ENCODE measurements at places on chromosomes 2 and 18.

DNA sequence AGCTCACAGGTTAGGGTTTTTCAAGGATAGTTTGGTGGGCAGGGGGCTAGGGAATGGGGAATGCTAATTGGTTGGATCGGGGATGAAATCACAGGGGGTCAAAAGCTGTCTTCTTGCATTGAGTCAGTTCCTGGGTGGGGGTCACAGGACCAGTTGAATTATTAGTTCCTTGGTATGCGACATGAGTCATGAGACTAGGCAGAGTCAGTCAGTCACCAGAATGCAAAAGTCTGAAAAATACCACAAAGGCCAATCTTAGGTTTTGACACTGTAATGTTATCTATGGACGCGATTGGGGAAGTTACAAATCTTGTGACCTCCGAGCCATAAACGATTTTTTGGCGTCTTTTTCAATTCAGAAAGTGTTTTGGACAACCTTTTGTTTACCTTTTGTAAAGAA lies 101.2 kb downstream of the ZNF519 start:
- DNase-seq: no peak

DNA sequence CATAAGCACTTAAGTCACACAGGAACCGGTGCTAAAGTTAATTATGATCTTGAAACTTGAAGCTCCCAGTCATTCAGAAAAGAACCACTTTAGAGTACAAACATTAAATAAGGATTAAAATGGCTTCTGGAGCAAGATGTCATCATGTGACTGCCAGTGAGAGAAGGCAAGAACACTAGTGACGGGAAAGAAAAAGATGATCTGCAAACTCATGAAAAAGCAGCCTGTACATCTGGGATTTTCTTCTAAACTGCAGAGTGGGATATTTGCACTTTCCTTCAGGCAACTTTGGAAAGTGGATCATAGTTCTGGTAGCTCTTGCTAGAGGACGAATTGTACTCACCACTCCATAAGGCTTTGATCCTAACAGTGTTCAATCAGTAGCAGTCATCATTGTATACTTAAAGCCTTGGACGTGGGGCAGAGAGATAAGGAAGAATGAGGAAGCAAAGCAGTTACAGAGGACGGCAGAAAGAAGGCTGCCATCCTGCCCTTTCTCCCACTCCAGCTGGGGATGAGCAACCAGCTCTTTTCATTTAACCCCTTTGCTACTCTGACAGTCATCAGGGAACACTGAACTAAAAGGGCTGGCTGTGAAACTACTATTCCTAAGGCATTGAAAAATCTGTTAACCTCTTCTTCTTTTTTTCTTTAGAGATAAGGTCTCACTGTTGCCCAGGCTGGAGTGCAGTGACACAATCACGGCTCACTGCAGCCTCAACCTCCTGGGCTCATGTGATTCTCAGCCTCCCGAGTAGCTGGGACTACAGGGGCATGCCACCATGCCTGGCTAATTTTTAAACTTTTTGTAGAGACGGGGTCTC lies 18.1 kb downstream of the ABHD3 start:
- DNase-seq: no peak

DNA sequence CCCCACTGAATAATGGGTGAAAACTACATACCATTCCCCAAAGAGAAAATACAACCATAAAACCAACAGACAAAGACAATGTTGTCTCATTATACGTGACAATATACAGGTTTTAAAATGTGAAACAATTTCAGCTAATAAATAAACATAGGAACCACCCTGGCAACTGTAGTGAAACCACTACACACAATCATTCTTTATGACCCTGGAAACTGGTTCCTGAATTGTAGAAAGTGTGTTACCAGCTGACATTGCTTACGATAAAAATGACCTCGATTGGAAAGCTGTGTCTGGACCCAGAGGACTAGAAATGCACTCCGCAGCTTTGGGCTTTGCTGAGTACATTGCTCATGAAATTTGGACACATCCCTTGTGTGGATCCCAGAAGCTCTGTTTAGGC lies 73.9 kb upstream of the LPIN2 start:
- no peak for DNase-seq

GRCh38 chr2:43133708-43134570 lies 92.5 kb downstream of the ZFP36L2 start:
- no peak for DNase-seq

DNA sequence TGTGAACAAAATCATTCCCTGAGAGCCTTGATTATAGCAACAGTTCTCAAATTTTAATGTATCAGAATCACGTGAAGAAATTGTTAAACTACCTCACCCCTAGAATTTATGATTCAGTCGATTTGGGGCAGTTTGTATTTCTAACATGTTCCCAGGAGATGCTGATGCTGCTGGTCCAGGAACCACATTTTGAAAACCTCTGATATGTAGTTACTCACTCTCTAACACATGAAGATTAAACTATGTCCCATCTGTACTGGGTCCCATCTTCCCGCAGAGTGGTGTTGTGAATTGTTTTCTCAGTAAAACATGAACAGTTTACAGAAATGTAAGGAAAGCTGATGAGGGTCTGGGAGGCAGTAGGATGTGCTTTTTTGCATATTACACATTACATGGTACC lies 223.1 kb downstream of the CDH20 start:
- no peak for DNase-seq

- DNase-seq: no peak
Observed at GRCh38 chr2:222819722-222820333, 41.0 kb upstream of the ACSL3 start.

DNA sequence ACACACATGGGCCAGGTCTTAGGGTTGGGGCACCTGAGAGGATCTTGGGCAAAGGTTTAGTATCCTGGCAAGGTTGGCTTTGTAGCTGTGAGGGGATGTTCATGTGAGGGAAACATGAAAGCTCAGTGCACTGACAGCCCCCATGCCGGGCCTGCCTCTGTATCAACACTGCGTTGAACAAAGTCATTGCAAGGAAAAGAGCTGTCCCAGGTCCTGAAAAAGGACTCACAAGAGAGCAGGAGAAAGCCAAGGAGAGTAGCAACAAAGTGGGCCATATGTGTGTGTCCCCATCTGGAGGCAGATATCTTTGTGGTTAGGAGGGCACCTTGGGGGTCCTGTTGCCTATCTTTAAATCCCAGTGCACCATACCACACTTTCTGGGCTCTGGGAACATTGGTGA lies 237.8 kb upstream of the THSD7B start:
- DNase-seq: no peak

GRCh38 chr2:10264506-10265328 lies 38.0 kb upstream of the HPCAL1 start:
- peak; percentile 69 for DNase-seq

DNA sequence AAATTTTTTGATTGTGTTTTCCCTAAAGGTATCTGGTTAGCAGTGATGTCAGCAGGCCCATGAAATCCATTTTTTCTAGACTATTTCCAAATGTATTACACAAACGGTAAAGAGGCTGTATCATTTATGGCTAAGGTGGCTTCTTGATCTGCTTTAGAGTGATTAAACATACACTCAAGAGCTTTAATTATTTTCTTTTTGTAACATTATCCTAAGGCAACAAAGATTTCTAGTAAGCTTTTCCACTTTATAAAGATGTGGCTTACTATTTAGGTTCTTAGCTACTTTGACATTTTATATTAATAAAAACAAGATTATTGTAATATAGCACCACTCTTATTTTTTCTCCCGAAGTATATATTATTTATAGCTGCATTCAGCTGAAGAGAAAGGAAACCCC lies 16.5 kb downstream of the MFF start:
- DNase-seq: no peak

GRCh38 chr18:78271790-78272189 lies 707.8 kb upstream of the SALL3 start:
- no peak for DNase-seq

DNA sequence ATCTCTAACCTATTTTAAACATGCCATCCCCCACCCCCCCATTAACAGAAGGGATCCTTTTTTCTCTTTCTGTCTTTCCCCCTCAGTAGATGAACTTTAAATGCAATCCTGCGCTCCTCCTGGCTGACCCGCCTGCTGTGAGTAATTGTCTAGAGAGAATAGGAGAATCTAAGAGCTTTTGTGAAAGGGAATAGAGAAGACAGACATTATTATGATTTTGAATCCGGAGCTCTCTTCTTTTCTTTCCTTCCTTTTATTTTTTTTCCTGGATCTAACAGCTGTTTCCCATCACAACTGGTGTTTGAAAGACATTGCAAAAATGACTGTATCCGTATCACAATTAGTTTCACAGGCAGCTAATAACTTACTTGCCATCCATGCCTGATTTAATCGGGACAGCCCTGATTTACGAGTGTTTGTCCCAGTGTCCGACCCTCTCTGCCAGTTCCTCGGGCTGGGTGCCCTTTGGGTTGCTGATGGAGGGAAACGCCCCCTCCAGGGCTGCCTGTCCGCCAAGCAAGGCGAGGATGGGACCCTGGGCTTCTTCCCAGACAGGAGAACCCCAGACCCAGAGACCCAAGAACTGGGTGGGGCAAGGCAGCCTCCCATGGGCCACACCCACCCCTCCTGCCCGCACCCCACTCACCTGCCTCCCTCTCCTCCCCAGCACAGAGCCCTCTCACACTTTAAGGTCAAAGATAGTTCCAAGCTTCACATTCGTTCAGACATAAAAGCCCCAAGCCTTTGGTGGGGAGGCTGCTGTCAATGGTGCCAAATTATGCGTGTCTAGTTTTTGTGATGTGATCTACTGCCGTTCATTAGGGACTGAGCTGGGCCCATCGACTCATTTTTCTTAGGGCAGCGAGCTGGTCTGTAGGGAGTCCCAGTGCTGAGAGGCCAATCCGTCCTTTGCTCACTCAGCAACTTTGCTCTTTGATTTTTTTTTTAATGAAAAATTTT lies 231.7 kb downstream of the ZNF516 start:
- no peak for DNase-seq

DNA sequence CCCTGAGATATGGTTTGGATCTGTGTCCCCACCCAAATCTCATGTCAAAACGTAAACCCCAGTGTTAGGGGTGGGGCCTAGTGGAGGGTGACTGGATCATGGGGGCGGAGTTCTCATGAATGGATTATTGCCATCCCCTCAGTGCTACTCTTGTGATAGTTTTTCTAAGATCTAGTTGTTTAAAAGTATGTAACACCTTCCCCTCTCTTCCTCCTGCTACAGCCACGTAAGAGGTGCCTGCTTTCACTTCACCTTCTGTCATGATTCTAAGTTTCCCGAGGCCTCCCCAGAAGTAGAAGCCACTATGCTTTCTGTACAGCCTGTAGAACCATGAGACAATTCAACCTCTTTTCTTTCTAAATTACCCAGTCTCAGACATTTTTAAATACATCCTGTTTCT lies 16.9 kb downstream of the PUM2 start:
- DNase-seq: no peak

DNA sequence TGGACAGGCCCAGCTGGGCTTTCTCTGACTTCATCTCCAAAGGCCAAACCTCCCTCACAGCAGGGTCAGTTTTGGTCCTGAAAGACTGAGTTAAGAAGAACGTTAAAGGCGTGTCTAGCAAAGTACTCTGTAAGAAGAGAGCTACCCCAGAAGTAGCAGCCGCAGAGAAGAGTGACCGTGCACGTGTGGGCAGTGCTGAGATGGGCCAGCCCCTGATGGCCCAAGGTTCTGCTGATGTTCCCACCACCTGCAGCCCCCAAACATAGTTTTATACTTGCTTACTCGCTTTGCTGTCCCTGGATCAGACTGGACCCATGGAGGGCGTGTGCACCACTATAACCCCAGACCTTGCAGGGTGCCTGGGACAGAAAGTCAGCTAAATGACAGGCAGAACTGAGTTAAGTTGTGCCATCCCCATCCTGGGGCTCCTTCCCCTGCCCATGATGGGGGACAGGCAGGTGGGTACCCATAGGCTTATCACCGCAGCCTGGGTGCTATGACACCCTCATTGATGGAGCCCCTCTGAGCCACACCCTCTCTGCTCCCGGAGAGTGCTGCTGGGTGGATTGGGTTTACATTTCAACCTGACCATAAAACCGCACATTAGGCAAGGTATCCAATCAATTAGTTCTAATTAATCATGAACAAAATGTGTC lies 367.3 kb upstream of the HS6ST1 start:
- DNase-seq: no peak

DNA sequence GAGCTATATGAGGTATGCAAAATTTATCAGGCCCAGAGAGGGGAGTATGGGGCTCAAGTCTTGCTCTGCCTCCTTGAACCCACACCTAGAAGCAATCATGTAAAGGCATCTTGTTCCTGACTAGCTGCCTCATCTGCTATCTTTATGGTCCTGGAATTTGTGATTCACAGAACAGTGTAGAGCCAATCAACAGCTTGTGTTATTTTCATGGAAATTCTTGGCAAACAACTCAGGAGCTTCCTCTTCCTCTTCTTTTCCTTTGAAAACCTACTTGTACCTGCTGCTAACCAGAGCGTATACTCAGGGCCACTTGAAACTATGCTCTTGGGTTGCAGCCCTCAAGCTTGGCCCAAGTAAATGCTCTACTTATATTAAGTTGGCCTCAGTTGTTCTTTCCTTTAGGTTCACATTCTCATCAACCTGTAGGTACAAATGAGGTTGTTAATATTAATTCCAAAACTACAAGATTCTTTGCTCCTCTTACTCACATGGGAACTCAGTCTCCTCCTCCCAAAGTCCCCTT lies 3.5 kb upstream of the NOSTRIN start:
- no peak for DNase-seq

- DNase-seq: no peak
Observed at GRCh38 chr2:169221745-169222369, 140.5 kb downstream of the LRP2 start.

GRCh38 chr2:66334237-66335029 lies 100.5 kb upstream of the MEIS1 start:
- no peak for DNase-seq

GRCh38 chr2:158197940-158198339 lies 96.3 kb downstream of the UPP2 start:
- no peak for DNase-seq

GRCh38 chr18:70181725-70182124 lies 23.8 kb downstream of the RTTN start:
- DNase-seq: no peak

DNA sequence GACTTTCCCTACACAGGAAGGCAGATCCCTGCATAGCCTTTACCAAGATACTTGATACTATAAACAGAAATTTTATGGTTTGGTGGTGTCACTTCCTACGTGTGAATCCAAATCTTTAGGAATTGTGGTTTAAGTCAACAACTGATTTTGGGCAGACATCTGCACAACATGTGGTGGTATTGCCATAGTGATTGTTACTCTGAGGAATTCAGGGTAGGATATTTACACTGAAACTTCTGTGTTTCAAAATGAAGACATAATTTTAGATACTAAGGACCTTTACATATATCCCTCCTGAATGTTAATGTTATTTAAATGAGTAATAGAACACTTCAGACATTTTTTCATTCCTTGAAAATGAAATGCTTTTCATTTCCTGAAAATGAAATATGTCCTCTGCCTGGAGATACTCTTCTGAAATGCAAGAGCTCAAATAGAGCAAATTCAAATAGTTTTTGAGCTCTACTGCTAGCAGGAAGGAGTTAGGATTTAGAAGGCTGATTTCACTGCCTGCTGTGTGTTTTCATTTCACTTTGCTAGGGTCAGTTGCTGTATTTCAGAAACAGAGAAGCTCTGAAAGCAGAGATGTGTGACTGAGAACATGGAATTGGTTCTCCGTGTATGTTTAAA lies 77.2 kb downstream of the MDH1 start:
- no peak for DNase-seq
